CD4-positive, alpha-beta T cell (primary cell): ENCODE measurements at places on chromosomes 4 and X.

- no peaks in the 10 kb centered on the region for H3K27me3 ChIP-seq
- no peak overlapping the region for H3K4me3 ChIP-seq
- H3K4me1 ChIP-seq: no peaks in the 10 kb centered on the region
Observed at GRCh38 chr4:123315617-123316016, 81.0 kb upstream of the SPRY1 start.

DNA sequence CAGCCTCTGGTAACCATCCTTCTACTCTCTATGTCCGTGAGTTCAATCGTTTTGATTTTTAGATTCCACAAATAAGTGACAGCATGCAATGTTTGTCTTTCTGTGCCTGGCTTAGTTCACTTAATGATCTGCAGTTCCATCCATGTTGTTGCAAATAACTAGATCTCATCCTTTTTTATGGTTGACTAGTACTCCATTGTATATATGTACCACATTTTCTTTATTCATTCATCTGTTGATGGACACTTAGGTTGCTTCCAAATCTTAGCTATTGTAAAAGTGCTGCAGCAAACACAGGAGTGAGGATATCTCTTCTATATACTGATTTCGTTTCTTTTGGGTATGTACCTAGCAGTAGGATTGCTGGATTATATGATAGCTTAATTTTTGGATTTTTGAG, 140.9 kb downstream of the MID1 start:
- H3K27me3 ChIP-seq: no peaks in the 10 kb centered on the region
- H3K4me3 ChIP-seq: no peak overlapping the region
- H3K27ac ChIP-seq: no peak overlapping the region
- no peaks in the 10 kb centered on the region for H3K36me3 ChIP-seq

DNA sequence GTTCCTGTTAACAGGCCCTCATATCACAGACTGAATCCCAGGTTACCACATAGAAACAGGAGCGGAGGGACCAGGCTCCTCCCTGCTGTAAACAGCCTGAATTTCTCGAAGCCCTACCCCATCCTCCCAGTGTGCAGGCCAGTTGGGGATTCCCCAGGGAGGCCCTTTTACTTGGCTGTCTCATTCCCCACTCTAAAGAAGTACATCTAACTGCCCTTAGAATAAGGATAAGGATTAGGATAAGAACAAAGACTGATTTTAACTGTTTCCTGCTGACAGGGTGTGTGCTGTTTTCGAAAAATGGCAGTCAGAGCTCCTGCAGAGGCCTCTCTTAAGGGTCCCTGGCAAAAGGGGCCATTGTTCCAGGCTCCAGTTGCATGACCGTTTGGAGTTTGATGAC, 133.7 kb downstream of the PAPSS1 start:
- DNase-seq: no peak
- no peaks in the 10 kb centered on the region for H3K4me1 ChIP-seq
- no peaks in the 10 kb centered on the region for H3K27me3 ChIP-seq
- no peaks in the 10 kb centered on the region for H3K36me3 ChIP-seq

DNA sequence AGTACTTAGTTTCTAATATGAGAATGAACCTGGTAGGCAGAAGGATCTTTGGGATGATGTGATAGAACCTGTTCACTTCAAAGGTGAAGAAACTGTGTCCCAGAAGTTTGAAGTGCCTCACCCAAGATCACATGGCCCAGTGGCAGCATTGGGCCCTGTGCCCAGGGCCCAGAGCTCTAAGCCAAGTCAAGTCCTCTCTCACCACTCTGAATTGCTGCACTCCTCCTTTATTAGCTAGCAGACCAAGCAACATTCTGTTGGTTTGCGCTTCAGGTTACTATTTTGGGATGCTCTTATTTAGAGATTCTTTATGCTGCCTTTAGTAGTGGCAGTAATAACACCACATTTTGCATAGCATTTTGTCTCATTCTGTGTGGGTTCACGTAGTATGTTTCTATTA, 82.7 kb downstream of the PARM1 start:
- H3K27ac ChIP-seq: no peak overlapping the region
- no peak overlapping the region for H3K4me3 ChIP-seq
